ENCODE measurements at places on chromosomes 2 and 18.

DNA sequence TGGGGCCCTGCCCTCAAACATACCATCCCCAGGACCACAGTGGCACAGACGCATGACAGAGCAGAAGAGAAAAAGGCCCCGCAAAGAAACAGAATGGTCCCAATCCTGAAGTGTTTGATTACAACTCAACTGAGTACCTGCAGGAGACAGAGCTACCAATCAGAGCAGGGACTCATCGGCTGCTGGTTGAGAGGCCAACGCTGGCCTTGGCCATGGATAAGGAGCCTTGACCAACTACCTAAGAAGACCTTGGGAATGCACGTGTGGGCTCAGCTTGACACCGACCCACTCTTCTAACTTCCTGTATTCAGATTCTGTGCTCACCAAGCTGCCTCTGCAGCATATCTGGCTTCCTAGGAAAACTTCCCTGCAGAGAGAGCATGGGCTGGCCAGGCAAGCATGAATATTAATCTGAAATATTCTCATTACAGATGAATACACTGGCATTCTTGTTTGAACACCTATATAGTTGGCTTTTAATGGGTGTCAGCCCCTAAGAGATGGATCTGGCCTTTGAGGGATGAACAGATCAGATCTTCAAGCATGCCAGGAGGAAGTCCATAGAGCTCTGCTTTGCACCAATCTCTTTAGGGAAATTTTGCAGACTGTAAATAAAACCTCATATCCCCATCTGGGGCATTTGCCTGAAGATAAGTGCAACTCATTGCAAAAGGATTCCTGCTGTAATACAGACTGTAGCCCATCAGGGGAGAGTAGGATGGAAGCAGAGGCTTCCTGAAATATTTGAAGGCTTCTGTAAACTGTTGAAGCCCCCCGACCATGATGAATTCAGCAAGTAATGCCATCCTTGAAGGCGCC is 135.4 kb downstream of the BCL2 start:
- no peak for DNase-seq

DNA sequence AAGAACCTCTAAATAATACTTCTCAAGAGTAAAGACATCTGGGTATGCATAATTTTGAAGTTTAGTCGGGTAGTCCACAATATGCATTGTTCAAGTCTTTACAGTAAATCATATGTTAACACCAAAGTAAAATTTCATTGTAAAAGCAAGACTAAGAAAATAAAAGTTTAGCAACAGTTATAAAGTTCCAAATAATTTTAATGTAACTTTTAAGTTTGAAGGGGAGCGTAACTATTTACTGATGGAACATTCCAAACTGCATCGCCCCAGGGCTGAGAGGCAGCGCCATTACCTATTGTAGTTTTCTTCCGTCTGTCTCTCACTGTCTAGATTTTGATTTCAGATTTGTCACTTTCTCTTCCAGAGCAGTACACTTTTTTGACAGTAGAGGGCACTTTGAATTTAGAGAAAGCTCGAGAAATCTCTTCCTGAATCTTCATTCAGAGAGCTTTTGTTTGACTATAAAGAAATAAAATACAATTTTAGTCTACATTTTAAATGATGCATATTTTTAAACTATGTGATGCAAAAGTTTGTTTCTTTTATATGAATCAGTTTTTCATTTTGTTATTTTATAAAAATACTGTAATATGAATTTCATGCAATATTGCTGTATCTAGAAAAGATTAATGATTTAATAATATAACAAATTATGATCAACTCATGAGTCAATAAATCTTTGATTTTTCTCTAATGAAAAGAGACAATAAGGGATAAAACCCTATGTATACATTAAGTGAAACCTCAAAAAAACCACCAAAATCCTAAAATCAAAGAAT is 389.8 kb downstream of the FIGN start:
- peak; percentile 62 for DNase-seq

GRCh38 chr2:240988571-240989271 is 9.7 kb upstream of the SNED1 start:
- no peak for DNase-seq

DNA sequence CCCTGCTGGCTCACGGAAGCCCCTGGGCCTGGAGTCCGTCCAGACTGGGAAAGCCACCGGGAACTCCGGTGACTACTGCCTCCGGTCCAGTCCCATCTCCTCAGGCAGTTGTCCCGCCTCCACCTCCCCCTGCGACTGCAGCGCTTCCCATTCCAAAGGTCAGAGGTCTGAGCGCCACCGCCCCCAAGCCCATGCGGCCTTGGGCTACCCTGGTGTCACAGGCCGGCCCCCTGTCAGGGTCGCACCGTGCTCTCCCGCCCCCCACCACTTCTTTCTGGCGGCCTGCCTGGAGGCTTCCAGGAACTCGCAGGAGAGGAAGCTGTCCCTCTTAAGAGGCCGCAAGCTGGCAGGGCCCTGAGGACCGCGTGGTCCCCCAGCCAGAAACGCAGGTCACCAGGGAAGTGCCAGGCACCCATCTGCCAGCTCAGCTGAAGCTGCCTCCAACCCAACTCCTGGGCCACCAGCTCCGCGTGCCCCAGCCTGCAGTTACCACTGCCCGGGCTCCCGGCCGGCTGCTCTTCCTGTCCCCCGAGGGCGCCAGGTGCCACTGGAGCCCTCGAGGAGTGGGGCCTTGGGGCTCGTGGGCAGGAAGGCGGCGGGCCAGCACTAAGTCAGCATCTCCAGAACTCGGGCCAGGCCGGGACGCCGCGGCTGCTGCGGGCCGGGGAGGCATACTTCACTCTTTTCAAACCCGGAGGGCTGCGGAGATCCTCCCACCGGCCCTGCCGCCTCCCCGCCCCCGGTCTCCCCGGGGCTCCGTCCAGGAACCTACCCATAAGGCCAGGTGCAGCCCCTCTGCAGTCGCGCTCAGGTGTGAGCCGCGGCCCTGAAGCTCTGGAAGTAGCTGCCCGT is 83.3 kb upstream of the POMC start:
- DNase-seq = peak; percentile 92

GRCh38 chr2:2405780-2406179 is 74.7 kb upstream of the MYT1L start:
- no peak for DNase-seq

DNA sequence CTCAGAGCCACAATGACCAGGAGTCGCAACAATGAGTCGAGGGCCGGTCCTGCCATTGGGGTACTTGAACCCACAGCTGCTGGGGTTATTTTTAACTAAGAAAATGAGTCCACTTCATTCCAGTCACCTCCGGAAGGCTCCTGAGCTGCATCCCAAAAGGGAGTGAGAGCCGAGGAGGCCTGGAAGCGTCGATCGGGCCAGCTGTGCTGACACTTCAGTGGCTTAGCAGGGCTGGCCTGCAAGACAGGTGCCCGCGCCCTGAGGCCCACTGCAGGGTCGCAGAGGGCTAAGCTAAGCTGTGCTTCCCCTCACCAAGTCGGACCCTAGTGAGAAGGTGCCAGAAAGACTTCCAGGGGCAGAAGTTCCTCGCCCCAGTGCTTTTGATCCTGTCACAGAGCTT is 21.1 kb downstream of the TBC1D8 start:
- no peak for DNase-seq

GRCh38 chr18:37362158-37362890 is 203.3 kb downstream of the CELF4 start:
- no peak for DNase-seq

GRCh38 chr2:183162362-183162761 is 38.1 kb downstream of the NUP35 start:
- DNase-seq = no peak

- DNase-seq = peak; percentile 13
These were observed 153.0 kb downstream of the TMEM247 start for GRCh38 chr2:46632349-46632748.

DNA sequence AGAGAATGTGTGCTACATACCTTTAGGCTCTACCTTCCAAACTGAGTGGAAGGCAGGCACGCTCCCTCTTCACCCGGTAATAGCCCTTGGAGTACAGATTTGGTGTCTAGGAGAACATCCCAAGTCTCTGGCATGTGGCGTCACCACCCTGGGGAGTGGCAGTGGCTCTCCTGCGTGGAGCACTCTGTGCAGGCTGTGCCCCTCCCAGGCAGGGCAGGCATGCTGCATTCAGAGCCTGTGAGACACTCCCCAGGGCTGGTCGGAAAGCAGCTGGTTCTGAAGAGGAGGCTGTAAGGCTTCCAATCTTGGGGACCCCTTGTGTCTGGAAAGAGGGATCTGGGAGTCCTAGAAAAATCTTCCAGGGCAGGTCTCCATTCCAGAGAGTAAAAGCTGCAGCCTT is 193.3 kb downstream of the ANKRD30B start:
- DNase-seq = no peak

DNA sequence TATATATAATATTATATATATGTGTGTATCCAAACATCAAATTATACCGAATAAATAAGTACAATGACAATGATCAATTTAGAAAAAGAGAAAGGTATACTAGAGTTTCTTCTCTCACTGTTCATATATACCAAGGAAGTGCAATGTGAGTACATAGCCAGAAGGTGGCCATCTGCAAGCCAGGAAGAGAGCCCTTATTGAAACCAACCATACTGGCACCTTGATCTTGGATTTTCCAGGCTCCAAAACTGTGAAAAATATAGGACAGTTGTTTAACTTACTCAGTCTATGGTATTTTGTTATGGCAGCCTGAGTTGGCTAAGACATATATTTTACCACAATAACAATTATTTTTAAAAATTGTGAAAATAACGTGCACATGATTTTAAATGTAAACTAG is 1490.2 kb upstream of the SLC39A10 start:
- DNase-seq = no peak

- no peak for DNase-seq
These were observed 4.0 kb downstream of the MOCOS start for GRCh38 chr18:36191286-36191685.

DNA sequence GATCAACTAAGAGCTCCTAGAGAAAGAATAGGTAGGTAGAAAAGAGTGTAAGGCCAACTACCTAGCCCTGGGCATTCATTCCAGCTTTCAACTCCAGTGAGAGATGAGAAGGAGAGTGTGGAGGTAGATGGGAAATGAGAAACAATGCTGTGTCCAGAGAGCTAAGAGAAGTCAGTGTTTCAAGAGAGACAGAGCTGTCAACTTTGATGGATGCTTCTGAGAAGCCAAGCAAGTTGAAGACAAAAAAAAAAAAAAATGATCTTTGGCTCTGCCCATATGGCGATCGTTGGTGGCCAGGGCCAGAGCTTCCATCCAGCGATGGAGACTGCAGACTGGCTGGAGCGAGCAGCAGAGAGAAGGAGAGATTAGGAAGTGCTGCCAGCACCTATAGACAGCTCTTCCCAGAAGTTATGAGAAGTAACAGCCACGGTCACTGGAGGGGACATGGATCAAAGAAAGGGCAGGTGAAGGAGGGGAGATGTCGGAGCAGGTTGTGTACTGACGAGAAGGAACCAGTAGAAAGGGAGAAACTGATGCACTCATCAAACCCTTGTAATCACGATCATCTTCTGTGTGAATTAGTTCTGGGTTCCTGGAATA is 112.4 kb upstream of the PPP1CB start:
- DNase-seq = no peak

DNA sequence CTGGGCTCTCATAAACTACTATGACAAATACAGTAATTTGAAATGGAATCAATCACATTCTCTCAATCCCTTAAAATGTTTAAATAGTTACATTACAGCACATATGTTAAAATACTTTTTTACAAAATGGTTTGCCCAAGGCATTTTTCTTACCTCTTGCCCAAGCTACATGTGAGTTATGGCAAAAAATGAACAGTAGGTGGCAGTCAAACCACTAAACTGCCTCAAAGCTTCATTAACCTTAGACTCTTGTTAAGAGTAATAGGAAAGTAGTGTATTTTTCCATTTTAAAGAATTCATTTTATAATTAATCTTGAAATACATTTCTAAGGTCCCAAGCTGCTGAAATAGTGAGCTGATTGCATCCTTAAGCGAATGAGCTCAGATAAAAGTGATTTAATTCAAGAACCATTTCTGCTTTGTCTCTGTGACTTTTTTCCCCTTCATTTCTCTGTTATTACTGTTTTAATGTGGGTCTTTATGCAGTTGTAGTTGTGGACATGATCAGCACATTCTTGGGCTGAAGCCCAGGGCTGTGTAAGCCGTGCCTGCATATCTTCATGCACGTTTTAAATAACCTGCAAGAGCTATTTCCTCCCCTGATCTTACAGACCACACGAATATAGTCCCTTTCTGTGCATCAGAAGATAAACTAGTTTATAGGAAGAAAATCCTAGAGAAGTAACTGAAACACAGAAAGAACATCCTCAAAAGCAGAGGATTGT is 311.8 kb downstream of the LNPK start:
- DNase-seq = peak; percentile 28

DNA sequence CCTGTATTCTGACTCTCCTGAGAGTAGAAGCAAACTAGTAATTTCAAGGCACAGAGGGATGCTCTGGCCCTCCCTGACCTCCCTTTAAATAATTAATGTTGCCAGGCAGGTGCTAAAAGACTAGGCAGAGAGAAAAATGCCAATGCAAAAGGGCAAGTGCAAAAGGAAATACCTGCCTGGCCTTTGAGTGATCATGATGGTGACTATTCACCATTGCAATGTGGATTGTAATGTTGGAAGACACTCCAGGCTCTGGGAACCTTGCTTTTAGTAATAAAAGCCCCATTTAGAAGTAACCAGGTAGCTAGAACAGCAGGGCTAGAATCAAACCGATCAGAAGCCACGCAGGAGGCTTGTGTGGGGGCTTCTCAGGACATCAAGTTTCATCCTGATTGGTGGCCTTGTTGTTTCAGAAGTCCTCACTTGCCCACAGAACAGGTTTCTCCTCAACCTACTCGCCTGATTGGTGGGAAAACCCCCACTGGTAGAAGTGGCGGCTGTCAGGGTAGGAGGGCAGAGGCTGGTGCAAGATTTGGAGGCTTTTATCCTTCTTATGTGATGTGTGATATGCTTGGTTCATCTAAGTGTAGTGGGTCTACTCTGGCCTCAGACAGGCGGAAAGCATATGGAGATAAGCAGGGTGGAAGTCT is 16.0 kb upstream of the CHRNA1 start:
- DNase-seq = peak; percentile 36

DNA sequence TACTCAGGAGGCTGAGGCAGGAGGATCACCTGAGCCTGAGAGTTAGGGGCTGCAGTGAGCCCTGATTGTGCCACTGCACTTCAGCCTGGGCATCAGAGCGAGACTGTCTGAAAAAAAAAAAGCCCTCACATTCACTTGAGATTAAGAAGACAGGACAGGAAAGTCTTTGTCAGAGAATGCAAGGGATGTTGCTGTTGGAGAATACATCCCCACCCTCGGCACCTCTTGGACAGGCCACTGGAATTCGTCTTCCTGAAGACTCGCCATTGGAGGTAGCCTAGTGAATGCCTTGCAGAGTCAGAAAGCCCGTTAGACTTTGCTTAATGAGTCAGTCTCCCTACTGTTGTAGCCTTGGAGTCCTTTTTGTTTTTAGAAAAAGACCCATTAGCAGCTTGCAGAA is 205.6 kb downstream of the FAM210A start:
- DNase-seq = no peak
